ENCODE measurements at places on chromosomes 16 and 17.

GRCh38 chr16:15604460-15605440 is 38.2 kb downstream of the MARF1 start:
- DNase-seq: peak; percentile 17

DNA sequence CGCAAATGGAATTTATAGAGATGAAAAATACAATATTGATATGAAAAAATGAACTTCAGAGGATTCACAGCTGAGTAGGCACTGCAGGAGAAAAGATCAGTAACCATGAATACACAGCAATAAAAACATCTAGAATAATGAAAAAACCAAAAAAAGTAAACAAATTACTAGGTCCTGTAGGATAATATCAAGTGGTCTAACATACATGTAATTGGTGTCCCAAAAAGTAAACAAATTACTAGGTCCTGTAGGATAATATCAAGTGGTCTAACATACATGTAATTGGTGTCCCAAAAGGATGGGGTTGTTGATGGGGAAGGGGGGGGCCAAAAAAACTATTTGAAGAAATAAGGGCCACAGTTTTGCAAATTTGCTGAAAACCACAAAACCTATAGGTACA is 43.4 kb downstream of the ZNF18 start:
- DNase-seq: no peak

- DNase-seq: peak; percentile 10
Observed at GRCh38 chr17:44198721-44199552, 747 bp downstream of the ATXN7L3 start.

DNA sequence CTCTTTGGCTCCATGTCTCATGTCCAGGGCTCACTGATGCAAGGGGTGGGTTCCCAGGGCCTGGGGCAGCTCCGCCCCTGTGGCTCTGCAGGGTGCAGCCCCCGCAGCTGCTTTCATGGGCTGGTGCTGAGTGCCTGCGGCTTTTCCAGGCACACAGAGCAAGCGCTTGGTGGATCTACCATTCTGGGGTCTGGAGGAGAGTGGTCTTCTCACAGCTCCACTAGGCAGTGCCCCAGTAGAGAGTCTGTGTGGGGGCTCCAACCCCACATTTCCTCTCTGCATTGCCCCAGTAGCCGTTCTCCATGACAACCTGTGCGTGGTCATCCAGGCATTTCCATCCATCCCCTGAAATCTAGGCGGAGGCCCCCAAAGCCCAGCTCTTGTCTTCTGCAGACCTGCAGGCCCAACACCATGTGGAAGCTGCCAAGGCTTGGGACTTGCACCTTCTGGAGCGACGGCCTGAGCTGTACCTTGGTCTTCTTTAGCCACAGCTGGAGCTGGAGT is 5.2 kb downstream of the IL32 start:
- DNase-seq: no peak

- DNase-seq: no peak
Observed at GRCh38 chr16:87382023-87382785, 1.4 kb downstream of the FBXO31 start.

GRCh38 chr17:50213026-50214022 is 11.9 kb upstream of the COL1A1 start:
- DNase-seq: no peak

DNA sequence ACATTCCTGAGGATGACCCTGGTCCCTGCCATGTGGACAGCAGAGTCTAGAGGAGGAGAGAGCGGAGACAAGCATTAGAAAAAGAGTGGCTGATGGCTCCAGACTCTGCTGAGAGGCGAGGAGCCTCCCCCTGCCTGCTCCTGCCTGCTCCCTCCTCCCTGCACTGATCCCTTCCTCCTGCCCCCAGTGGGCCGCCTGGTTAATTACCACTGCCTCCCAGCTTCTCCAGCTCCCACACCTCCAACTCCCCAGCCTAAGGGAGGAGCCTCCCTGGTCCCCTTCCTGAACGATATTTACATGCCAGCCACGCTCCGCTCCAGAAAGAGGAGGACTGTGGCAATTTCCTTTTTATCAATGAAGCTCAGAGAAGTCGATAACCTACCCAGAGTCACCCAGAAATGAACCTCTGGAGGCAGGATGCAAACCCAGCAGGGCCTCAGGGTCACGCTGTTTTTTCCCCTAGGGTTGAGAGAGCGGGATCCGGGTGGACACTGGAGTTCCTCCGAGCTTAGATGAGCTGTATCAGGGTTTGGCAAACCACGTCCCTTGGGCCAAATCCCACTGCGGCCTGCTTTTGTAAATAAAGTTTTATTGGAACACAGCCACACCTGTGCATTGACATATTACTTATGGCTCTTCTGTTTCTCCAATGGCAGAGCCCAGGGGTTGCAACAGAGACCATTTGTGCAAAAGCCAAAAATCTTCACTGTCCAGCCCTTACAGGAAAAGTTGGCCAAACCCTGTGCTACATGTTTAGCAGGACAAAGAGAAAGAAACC is 27.1 kb upstream of the JPH3 start:
- no peak for DNase-seq

GRCh38 chr16:1221628-1222552 is 3.2 kb downstream of the TPSG1 start:
- DNase-seq: no peak

- no peak for DNase-seq
Observed at GRCh38 chr16:2054543-2055245, 6.9 kb downstream of the TSC2 start.

DNA sequence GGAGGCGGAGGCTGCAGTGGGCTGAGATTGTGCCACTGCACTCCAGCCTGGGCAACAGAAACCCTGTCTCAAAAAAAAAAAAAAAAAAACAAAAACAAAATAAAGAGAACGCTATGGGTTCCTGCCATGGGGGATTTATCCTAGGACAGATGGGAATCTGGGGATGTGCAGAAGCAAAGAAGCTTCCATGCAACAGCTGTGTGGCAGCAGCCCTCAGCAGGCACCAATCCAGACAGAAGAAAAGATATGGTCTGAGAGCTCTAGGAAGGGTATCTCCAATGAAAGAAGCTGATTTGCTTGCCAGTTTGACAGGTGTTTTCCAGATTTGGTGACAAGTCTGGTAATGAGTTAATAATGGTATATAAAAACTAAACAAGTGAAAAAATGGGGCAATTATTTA is 11.6 kb downstream of the MYO19 start:
- no peak for DNase-seq

- peak; percentile 15 for DNase-seq
Observed at GRCh38 chr17:78759203-78759968, 22.7 kb downstream of the CYTH1 start.

DNA sequence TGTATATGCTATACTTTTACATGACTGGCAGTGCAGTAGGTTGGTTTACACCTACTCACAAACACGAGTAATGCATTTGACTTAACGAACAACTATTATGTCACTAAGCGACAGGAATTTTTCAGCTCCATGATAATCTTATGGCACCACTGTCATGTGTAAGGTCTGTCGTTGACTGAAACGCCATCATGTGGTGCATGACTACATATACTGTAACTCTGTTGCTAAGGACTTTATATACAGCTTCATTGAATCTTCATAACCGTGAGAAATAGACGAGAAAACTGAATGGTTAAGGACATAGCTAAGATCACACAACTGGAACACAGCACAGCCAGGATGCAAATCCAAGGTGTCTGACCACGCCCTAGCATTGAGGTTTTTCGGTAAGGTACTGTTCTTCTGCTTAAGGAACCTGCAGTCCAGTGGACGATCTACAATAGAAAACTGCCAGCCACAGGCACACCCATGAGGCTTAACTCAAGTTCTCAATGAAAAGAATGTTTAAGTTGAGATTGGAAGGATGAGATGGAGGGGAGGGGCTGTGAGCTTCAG is 3.3 kb downstream of the CFAP20 start:
- no peak for DNase-seq

- no peak for DNase-seq
Observed at GRCh38 chr17:44049294-44050060, 17.0 kb downstream of the LSM12 start.

DNA sequence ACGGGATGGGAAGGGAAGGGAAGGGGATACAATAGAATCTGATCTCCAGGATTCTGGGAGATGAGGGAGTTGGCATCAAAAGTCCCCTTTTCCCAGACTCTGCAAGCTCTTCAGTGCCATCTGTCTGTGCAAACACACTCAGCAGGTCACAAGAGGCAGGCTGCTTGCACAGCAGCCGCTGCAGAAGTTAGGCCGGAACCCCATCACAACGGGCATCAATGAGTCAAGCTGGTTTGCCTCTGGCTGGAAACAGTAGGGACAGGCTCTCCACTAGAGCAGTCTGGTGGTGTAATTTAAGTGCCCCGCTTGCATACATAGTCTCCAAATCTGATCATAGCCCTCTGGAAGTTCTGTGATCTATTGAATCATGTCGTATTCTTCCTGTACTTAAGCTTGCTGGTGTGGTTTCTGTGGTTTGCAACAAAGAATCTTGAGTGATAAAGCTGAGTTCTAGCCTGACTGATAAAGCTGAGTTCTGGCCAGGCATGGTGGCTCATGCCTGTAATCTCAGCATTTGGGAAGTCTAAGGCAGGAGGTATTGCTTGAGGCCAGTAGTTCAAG is 33.7 kb upstream of the KDM8 start:
- no peak for DNase-seq

- no peak for DNase-seq
Observed at GRCh38 chr16:87789437-87790291, 23.9 kb upstream of the KLHDC4 start.

DNA sequence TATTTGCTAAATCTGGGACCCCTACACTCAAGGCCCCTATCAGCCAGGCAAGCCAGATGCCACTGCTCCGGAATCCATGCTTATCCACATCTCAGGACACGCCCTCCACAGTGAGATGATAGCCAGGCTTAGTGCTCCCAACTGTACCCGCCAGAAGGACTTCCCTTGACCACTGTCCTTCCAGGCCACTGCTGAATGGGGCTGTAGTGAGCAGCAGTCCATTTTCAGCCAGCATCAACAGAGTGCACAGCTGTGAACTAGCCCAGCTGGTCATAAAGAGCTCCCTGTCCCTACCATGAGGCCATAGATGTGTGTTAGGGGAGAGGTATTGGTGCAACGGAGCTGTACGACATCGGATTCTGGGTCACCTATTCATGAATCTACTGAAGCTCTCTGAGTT is 13.0 kb upstream of the MED9 start:
- no peak for DNase-seq

DNA sequence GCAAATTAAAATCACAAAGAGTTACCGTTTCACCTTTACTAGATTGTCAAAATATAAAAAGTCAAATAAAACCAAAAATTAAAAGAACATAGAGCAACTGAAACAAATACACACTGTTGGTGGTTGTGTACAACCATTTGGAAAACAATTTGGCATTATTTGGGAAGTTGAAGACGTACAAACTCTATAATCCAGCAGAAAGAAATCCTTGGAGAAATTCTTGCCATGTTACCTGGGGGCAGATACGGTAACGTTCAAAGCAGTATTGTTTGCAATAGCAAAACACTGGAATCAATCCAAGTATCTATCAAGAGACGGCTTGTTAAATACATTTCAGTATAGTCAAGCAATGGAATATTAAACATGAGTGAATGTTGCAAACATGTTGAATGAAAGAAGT is 56.7 kb downstream of the TBX4 start:
- no peak for DNase-seq

- DNase-seq: no peak
Observed at GRCh38 chr17:6894206-6894528, 62.6 kb upstream of the TEKT1 start.
